Stimulated activated CD4-positive, alpha-beta T cell treated with anti-CD3 and anti-CD28 coated beads, Interleukin-4, amount 100 ng/mL, for 24 hours (primary cell): ENCODE measurements at places on chromosomes 16 and 17.
A peak's percentile ranks its signal among the peaks of the same experiment; 100 is the strongest.

DNA sequence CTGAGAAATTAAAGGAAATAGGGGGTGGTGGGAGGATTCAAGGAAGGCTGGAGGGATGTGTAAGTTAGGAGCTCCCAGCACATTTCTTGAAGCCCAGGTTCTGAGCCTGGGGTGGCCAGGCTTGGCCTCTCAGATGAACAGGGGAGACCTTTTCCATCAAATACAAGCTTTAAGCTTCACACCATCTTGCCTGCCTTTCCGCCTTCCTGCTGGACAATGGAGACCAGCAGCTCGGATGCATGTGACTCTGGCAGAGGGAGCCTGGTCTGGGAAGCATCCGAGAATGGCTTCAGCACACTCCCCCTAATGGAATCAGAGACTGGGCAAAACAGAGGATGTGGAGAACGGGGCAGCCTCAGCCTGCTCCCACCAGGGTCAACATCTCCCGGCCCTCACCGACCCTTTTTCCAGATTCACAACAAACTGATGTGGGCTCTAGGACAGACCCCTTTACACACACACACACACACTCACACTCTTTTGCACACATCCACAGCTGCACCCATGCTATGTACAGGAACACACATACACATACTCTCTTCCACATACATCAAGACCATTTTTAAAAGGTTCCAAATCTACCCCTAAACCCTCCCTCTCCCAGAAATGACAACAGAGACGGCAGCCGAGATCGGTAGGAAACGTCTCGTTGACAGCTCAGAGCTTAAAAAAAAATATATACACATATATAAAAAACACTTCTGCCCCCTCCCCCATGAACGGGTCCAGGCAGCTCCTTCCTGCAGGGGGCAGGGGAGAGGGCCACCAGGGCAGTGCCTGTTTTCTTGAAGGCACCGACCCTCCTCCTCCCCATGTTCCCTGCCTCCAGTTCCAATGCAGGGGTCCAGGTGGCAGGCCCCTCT is 6.5 kb upstream of the ATXN7L3 start:
- no peak for DNase-seq

- DNase-seq: no peak
These were observed 18.1 kb downstream of the CMIP start for GRCh38 chr16:81462683-81463082.

GRCh38 chr16:12511708-12512107 is 292.0 kb downstream of the CPPED1 start:
- DNase-seq: no peak

DNA sequence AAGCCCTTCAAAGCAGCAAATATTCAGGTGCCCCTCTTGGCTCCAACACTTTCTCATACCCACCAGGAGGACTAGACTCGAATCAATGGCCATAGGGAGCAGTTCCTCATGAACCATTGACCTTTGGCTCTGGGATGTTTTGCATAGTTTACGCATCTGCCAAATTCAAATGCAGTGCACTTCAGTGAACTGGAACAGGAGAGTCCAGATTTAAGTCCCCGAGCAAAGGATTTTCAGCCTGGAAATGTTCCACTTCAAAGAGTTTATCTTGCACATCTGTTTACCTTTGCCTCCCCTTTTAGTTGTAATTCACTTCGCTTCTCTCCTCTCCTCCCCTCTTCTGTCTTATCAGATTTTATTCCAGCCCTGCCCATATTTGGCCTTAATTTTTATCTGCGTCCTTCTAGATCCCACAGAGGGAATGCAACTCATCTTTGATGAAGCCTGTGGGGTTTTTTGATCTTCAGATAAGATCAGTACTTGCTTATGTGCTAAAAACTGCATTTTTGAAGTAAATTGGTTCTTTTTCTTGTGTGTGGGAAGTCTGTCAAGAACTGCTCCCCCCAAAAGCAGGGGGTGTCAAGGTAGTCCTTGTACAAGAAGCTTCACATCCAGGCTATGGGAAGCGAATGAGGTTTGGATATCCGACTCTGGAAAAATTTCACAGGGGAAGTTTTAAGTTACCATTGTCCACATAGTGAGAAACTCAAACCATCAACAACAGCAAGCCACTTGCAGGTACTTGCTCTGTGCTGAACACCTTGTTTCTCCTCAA is 281.6 kb downstream of the RBFOX1 start:
- DNase-seq: no peak

- DNase-seq: no peak
These were observed 171.9 kb downstream of the ENGASE start for GRCh38 chr17:79246225-79247190.

- peak; percentile 80 for DNase-seq
These were observed 80.9 kb downstream of the ARHGAP23 start for GRCh38 chr17:38508954-38509771.

GRCh38 chr17:81432941-81433340 is 37.7 kb downstream of the BAHCC1 start:
- no peak for DNase-seq

- peak; percentile 20 for DNase-seq
These were observed 749 bp downstream of the GRIN2A start for GRCh38 chr16:10181196-10182162.

DNA sequence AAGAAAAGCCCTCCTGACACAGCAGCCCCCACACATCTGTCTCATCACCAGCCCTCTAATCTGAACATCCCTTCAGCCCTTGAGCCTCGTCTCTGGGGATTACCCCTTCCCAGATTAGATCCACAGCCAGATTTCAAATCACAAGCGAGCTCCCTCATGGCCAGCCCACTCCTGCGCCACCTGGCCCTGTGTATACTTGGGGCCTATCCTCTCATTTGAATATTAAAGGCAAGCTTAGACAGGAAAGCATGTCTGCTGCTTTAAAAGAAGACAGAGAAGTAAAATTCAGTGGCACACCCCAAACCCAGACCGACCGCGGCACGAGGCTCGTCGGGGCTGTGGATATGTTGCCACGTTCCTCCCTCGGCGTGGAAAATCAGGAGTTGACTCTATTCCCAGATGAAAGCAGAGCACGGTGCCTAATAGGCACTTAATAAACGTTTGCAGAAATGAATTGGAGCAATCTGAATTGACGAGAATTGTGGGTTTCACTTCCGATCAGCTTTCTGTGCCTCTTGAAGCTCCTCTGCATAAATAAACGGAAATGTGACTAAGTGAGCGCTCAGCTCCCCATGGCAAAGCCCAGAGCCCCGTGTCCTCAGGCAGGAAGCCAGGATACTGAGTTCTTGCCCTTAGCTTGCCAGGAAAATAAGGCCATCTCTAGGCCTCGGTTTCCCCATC is 108.0 kb downstream of the CCDC182 start:
- no peak for DNase-seq

DNA sequence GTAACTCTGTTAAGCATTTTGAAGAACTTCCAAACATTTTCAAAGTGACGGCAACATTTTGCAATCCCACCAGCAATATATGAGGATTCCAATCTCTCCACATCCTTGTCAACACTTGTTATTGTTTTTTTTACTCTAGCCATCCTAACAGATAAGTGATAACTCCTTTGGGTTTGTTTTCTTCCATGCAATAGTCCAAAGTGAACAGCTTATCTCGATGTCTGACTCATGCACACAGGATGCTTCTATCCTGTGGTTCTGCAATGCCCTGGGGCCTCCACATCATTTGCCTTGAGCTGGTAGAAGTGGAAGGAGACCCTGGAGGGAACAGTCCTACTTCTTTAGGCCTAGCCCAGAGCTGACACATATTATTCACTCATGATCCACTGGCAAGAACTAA is 13.0 kb downstream of the TLE7 start:
- no peak for DNase-seq

GRCh38 chr16:5581908-5582307 is 484.3 kb upstream of the EEF2KMT start:
- DNase-seq: no peak

GRCh38 chr17:19433255-19433654 is 22.2 kb downstream of the RNF112 start:
- DNase-seq: no peak

GRCh38 chr17:77493238-77493820 is 352.6 kb downstream of the SEC14L1 start:
- no peak for DNase-seq

GRCh38 chr16:73735018-73735417 is 561.6 kb upstream of the PSMD7 start:
- no peak for DNase-seq

- no peak for DNase-seq
These were observed 29.8 kb downstream of the CDIP1 start for GRCh38 chr16:4508806-4509205.

DNA sequence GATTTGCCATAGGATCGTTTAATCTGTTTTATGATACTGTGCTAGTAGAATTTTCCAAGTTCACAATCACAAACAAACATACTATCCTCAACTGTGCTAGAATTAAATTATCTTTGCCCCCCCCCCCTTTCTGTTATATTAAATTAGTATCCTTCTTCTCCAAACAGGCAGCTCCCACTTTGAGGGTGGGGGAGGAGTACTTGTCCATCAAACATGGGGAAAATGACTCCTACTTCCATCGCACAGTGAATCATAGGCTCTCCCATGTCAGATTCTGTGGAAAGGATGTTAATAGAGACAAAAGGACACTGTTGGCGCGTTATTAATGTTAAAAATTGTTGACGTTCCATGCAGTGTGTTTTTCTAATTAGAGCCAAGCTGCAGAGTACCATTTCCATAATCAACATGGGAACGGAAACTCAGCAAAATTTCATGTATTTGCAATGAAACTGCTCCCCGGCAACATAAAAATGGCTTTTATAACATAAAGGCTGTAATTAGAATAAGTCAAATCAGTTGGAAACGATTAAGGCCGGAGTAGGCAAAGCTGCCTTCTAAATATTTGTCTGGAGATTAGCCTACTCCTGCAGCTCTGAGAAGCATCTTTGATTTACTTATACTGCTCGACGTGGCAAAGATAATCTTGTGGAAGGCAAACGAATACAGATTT is 104.6 kb downstream of the RBFOX1 start:
- no peak for DNase-seq

DNA sequence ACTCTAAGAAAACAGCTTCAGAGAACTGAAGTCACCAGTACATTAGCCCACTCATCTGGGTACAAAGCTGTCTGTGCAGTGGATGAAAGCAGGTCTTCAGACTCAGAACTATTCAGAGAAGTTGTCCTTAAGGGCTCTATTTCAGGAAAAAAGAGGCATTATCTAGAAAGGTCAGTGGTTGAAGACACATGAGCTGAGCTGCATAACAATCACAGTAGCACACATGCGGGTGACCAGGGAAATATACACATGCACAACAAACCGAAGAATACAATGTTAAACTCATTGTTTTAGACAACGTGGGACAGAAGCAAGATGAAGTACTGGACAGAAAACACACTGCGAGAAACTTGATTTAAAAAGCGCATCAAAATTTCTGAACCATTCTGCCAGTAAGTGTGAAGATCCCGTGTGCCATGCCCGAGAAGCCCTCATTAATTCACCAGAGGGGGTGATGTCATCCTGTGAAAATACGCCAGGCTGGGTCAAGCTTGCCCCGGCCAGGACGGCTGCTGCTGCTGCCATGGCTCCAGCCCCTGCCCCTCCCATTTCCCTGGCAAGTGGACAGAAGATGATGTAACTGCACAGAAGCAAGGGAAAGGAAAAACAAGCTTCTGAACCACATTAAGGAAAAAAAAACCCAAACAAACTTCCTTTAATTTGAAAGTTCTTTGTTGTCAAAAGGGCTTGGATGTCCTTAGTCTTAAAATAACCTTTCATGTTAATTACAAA is 10.1 kb downstream of the DYNC1LI2 start:
- no peak for DNase-seq

GRCh38 chr16:55184052-55184451 is 140.0 kb upstream of the IRX6 start:
- no peak for DNase-seq

GRCh38 chr16:2095315-2095853 is 40.3 kb downstream of the PKD1 start:
- no peak for DNase-seq

DNA sequence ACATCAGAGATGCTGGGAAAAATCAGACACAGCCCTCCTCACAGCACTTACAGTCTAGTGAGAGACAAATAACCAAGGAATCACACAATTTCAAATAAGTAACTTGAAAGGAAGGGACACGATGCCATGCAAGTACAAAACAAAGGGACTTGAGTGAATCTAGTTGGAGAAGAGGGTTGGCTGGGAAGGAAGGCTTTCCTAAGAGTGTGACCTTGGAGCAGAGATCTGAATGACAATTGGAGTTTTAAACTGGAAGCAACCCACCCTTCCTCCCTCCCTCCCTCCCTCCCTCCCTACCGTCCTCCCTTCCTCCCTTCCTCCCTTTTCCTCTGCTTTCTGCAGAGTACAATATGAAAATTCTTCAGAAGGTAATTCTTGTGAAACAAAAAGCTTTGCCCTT is 31.1 kb downstream of the ADAMTS18 start:
- DNase-seq: no peak

- DNase-seq: no peak
These were observed 18.1 kb downstream of the ZNF423 start for GRCh38 chr16:49837688-49838410.

DNA sequence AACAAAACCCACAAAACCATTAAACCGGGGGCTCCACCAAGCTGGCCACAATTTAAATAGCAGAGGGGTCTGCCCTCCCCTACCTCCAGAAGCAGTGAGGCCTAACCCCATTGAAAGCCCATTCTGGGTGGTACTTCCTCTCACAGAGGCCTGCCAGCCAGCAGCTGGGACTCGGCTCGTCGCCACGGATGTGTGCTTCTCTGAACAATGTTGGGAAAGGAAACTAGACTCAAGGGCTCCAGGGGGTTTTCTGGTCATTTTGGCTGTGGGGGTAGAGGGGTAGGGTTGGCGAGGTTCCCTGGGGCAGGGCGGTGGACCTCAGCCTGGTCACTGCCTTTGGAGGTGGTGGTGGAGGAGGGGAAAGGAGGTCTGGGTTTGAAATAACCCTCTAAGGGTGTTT is 4.7 kb upstream of the PLCG2 start:
- DNase-seq: no peak

- no peak for DNase-seq
These were observed 163.7 kb downstream of the CYB561 start for GRCh38 chr17:63282455-63282854.

GRCh38 chr17:50660042-50660886 is 25.6 kb downstream of the ABCC3 start:
- no peak for DNase-seq

- DNase-seq: no peak
These were observed 19.8 kb downstream of the LGALS9 start for GRCh38 chr17:27650836-27651235.

GRCh38 chr16:12773221-12773620 is 30.5 kb downstream of the CPPED1 start:
- no peak for DNase-seq

DNA sequence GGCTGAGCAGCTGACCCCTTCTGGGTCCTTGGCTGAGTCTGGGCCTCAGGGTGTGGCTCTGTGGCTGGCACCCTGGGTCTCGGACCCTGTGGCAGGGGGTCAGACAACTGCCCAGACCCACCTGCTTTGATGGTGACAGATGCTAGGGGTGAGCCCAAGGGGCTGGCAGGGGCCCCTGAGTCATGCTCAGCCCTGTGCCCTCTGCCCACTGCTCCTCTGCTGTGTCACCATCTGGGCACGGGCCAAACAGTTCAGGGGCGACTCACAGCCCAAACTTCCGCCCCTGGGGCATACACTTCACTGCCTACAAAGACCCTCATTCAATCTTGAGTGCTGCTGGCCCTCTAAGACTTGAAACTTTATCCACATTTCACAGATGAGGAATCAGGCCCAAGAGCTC is 5.7 kb downstream of the ADGRG1 start:
- no peak for DNase-seq
